NCI-H146 (cell line): ENCODE measurements at places on chromosomes 5 and 9.

- DNase-seq, result no peak
Measured at GRCh38 chr5:96288845-96289185, 144.2 kb downstream of the PCSK1 start.

- DNase-seq, result no peak
Measured at GRCh38 chr9:1057910-1058309, 7.8 kb downstream of the DMRT2 start.

DNA sequence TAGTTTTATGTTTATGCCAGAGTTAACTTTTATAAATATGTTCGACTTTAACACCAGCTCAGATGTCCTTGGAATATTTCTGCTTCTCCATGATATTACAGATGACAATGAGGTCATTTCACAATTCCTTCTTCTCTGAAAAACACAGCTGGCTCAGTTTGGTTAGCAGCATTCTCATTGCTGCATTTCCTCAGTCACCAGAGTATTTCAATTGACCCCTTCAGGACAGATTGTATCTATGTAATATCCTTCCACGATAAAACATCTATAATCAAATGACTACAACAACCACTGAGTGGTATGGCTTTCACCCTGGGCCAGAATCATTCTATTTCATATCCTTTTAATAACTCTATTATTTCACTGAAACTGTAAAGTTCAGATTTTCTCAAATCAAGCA lies 148.7 kb downstream of the OXCT1 start:
- DNase-seq, result no peak

GRCh38 chr9:88682431-88682831 lies 147.5 kb downstream of the NXNL2 start:
- DNase-seq, result no peak

- DNase-seq, result no peak
Measured at GRCh38 chr9:27022920-27023319, 17.4 kb upstream of the LRRC19 start.

DNA sequence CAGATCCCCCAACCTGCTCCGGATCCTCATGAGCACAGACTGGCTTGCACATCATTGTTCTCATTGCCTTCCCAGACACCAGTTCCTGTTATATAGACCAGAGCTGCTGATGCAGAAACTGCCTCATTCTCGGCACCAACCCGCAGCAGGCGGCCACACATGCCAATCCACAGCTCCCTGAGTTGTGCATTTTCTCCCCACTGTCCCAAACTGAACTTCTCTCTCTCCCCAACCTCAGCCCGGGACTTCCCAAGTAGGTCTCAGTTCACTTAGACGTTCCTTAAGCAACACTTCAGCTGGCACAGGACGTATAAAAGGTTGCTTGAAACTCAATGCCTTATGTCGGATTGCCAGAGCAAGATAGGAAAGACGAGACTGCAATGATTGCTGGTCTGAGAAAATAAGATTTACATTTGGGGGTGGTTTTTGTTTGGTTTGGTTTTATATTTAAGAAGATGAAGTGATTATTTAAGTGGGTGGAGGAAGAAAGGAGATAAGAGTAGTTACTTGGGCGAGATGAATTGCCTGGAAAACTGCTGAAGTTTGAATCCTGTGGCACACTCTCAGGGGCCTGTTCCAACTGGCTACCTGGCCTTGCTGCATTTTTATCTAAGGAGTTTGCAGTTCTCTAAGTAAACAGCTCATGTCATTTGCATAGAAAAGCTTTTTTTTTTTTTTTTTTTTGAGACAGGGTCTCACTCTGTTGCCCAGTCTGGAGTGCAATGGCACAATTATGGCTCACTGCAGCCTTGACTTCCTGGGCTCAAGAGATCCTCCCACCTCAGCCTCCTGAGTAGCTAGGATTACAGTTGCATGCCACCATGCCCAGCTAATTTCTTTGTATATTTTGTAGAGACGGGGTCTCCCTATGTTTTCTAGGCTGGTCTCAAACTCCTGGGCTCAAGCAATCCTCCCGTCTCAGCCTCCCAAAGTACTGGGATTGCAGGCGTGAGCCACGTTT lies 155.4 kb downstream of the GOLPH3 start:
- DNase-seq, result no peak

DNA sequence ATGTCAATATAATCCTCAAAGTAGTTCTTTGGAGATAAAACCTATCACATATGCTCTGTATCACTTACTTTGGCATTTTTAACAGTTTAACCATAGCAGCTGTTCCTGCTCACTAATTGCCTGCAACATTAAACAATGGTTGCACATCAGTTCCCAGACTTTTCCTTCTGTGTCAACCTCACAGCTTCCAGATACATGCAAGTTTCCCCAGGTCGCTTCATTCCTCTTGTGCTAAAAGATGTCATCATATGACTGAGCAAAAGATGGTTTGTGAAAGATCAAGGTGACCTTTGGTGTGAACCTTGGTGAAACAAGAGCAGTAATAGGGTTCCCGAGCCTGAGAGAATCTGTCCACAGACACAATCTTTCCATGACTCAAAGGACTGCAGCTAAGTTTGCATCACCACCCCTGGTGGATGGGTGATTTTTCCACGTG lies 500.4 kb upstream of the PAPPA start:
- no peak for DNase-seq

- DNase-seq, result no peak
Measured at GRCh38 chr9:113222482-113222841, 1.1 kb downstream of the SLC31A1 start.

DNA sequence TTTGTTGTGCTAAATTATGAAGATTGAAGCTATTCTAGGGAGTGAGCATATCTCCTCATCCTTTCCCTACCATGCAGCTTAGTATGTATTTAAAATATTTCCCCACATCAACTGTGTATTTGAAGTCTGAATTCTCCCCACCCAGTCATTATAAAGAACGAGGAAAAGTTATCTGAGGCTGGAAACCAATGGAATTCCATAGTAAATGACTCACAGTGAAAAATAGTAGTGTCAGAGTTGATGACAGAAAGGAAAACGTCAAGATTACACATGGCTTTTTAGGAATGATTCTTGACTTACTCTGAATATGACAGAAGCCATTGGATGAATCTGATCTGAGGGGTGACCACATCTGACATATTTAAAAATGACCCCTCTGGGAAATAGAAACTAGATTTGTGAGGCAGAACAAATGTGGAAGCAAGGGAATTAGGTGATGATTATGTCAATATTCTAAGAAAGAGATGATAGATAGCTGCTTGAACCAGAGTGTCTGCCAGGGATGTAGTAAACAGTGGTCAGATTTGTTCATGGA lies 1768.9 kb upstream of the CDH9 start:
- no peak for DNase-seq

DNA sequence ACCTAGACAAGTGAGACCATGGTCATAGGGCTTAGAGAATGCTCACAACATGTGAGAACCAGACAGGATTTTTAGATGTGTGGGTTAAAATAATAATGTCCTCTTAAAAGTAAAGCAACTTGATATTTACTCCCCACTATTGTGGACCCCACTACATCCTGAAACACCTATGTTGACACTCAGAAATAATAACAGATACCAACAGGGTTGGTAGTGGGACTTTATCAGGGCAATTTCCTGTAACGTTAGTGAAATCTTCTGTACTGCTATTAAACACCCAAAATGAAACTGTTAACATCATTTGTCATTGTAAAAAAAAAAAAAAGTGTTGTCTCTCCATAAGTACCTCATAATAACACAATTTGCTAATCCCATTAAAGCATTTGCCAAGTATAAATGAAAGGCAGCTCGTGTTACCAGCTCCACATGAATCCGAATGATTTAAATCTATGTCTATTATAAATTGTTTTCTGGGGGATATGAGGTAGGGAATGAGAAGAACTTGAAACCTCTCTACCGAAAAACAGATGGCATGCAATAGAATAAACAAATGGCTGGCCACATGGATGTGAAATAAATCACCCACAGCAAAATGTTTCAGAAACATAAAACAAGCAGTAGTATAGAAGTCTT lies 285.9 kb downstream of the ARHGEF28 start:
- DNase-seq, result peak; percentile 69

DNA sequence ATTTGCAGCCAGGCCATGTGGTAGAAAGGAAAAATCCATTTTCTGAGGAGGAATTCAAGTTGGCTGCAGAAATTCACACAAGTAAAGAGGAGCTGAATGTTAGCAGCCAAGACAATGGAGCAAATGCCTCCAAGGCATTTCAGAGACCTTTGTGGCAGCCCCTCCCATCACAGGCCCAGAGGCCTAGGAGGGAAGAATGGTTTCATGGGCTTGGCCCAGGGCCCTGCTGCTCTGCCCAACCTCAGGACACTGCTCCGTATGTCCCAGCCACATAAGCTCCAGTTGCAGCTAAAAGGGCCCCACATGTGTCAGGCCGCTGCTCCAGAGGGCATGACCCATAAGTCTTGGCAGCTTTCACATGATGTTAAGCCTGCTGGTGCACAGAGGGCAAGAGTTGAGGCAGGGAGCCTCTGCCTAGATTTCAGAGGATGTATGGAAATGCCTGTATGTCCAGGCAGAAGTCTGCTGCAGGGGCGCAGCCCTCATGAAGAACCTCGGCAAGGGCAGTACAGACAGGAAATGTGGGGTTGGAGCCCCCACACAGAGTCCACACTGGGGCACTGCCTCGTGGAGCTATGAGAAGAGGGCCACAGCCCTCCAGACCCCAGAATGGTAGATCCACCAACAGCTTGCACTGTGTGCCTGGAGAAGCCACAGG lies 144.2 kb upstream of the EPB41L4A start:
- DNase-seq, result no peak

GRCh38 chr5:145141534-145141933 lies 693.6 kb downstream of the PRELID2 start:
- no peak for DNase-seq

DNA sequence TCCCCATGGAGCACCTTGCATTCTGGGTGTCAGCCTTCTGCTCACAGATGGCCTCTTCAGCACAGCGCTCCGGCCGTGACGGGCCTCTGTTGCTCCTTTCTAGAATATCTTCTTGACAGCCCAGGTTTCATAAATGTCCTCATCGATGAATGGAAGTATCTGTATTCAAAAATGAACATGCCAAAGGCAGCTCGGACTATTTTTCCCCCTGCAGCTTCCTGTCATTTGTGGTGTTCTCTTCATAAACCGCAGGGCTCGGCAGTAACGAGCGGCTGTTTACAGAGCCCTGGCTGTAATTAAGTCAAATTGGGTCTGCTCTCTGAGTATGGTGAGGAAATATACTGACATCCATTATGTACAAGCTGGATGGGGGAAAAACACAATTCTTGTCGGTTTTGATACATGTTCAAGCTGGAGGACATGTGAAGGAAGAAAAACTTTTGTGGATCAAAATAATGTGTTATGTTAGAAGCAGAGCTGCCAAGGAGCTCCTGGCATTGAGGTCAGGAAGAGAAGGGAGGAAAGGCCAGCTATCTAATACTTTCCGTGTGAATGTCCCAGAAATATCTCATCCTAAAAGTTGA lies 154.1 kb upstream of the CD180 start:
- peak; percentile 50 for DNase-seq

DNA sequence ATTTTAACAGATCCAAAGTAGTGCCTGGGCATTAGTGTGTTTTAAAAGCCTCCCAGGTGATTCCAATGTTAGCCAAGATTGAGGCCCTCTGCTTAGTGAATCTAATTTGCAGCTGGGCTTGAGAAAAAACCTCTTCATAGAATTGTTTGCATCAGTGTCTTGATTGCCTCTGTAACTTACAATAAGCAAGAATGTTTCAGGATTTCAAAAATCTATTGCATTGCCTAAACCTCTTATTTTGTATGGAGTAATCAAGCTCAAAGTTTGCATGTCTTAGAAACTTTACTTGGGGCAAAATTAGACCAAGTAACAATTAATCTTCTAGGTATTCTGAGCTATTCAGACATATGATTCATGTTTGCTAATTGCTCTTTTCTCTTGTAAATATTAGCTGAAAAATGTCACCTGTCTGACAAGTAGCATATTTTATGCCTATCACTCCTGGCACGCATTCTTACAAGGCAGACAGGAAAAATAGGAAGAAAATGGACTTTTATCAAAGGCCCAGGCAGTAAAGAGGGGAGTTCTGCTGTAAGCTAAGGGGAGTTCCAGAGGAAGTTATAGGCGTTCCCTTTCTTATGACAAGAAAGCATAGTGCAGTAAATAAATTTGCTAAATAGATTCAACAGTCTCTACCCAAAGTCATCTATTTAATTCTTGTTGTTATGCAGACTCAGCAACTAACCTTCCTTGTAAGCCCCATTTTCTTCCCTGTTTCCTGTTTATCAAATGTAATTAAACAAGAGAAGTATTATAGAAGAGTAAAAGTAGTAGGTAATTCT lies 21.0 kb downstream of the PDCD1LG2 start:
- no peak for DNase-seq

DNA sequence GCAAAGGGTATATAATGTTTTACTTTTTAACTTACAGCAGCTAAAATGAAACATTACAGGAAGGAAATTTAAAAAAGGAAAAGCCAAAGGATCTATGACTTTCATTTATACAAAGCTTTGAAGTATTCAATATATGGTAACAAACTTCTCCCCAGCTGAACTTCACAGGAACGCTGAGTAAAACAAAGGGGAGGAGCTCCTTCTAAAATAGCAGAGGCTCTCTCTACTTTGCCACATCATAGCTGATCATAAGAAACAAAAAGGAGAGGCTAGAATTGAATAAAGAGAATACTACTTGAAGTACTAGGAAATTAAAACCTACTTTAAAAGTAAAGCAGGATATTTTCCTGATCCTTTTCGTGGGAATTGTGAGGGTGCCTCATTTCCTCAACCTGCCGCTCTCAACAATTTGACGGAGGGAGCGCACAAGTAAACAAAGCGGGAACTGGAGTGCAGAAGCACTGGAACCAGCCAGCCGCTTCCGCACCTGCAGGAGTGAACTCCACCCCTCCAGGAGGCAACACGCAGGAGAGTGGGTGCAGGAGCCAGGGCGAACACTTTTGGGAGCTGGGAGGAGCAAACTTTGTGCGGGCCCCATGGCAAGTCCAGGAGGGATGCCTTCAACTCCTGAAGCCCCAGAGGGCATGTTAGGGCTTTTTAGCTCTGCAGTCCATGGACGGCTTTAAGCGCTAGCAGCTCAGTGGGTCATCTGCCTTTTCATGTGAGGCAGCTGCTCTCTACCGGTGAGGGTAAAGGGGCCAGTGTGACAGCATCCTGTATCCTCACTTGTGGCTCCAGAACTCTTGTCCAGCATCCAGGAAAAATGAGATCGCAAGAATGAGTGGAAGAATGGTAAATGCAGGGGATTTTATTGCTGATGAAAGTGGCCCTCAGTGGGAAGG lies 757.4 kb downstream of the PTPRD start:
- DNase-seq, result peak; percentile 86

DNA sequence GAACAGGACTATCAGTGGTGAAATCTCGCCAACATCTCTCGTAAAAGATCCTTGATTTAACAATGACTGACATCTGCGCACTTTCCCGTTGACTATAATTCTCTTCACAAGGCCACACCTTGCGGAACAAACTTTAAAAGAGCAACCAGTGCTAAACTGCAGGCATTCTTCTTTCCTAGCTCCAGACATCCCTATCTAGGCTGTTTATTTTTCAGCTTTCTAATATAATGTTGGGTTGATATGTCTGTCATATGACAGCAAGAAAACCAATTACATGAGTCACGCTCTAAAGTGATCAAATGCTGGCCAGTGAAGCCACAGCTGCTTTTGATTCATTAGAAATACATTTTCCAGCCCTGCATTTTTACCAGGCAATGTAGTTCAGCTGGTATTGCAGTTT lies 162.5 kb downstream of the ELAVL2 start:
- DNase-seq, result no peak

GRCh38 chr9:126607731-126608130 lies 6.0 kb upstream of the LMX1B start:
- DNase-seq, result no peak
